ENCODE measurements at places on chromosomes 11 and 22.
A peak's percentile ranks its signal among the peaks of the same experiment; 100 is the strongest.

DNA sequence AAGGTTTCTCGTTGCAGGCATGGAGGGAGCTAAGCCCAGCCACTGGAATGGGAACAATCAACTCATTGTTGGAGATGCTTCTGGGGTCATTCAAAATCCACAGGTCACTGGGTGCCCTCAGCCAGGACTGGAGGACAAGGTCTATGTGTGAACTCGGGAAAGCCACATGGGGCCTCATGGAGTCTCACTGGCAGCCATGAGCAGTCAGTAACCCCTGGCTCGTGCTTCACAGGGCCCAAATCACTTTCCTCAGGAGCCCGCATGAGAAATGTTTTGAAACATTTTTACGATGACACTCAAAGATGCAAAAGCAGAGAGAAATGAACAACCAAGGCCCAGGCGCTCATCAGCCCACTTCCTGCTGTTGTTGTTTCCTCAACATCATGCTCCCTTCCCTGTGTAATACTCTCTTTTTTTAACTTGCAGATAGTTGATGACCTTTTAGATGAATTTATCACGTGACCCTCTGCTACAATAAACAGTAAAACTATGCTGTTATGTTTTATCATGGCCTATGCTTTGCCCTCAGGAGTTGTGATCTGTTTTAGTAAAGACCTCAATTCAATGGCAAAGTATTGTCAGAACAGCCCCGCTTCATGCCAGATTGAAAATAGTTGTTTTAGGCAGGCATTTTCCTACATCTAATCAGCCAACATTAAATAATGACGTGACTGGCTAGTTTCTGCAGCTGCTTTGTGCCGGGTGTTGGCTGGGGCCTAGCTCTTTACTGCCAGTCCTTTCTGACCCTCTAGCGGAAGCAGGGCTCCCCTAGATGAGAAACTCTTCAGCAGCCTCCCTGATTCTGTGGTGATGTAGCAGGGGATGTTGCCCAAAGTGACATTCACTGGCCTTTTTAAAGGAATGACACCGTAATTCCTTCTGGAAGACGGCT lies 39.7 kb downstream of the ADAMTS15 start:
- DNase-seq: no peak

DNA sequence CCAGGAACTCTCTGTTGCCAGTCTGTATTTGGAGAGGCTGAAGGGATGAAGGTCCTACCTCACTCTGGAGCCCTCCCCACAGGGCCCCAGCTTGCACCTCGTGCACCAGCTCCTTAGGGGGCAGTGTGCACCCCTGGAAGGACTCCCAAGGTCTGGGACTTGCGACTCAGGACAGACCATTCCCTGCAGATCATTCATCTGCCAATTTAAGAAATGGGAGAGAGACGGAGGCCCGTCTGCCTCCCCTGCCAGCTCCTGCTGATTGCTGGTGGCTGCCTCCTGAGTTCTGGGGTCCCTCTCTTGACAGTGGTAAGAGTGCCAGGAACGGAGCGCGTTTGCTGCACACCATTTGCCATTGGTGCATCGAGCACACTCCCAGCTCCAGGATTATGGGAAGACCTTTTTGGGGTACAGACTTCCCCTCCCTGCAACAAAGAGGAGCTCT lies 27.4 kb upstream of the MALAT1 start:
- DNase-seq: no peak

GRCh38 chr11:59953463-59954218 lies 10.2 kb upstream of the OOSP4A start:
- DNase-seq: no peak

- no peak for DNase-seq
Measured at GRCh38 chr11:95835351-95835750, 45.1 kb downstream of the CEP57 start.

GRCh38 chr11:75547617-75548058 lies 14.4 kb upstream of the SERPINH1 start:
- peak; percentile 92 for DNase-seq

DNA sequence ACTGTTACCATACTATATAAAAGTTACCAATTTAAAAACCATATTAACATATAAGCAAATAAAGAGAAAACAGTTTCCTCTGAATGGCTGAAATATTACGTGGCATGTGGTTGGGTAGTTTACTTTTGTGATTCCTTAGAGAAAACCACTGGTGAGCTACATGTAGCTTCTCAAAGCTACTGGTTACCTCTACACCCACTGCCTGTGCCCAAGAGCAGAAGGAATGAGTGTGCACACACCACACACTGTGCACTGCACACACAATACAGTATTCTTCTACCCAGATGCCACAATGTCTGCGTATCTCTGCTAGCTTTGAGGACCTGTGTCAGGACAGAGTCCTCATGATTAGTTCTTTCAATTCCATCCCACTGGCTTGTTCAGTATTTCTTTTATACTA lies 25.5 kb upstream of the YPEL1 start:
- no peak for DNase-seq

- DNase-seq: no peak
Measured at GRCh38 chr11:36253238-36253637, 36.0 kb downstream of the COMMD9 start.

- DNase-seq: no peak
Measured at GRCh38 chr11:60971520-60971919, at the start of gene CD6. Gene CD6 (plus strand): TSS chr11:60971680. CDS start chr11:60971866, 186 bp downstream.

Data from iPS-NIHi11 (cell line).